KBM-7 (cell line): ENCODE measurements at places on chromosomes 13 and 19.

- no peak for DNase-seq
Measured at GRCh38 chr13:34243403-34243802, 425.5 kb downstream of the RFC3 start.

DNA sequence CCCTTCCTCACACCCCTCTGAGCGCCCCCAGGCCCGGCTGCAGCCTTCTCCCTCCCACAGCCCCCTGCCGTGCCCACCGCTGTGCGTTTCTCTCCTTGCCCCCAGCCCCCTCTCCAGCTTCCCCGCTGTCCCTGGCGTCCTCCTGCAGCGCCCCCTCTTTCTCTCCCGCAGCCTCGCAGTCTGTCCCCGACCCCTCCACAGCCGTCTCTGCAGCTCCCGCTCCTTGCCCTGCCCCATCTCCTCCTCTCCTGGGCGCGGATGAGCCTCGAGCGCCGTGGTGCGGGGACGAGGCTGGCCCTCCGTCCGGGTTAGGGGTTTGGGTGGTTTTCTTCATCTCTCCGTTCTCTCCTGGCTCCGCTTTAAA is 1.1 kb downstream of the KMT5C start:
- DNase-seq = peak; percentile 22

DNA sequence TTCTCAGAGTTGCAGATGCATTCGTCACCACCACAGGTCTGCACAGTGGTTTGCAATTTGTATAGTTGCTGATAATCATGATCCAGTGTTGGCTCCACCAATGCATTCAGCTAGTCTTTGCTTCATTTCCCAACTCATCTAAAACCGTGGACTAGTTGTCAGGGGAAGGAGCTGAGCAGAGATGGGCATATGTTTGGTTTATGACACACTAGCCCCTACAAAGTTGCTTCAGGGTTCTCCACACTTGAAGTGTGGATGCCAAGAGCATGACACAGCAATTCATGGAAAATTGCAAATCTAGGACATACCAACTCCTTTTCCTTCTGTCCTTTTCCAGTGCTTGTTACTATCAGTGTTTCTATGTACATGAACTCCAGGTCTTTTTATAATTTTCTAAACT is 168.0 kb downstream of the TNFSF13B start:
- DNase-seq = no peak

DNA sequence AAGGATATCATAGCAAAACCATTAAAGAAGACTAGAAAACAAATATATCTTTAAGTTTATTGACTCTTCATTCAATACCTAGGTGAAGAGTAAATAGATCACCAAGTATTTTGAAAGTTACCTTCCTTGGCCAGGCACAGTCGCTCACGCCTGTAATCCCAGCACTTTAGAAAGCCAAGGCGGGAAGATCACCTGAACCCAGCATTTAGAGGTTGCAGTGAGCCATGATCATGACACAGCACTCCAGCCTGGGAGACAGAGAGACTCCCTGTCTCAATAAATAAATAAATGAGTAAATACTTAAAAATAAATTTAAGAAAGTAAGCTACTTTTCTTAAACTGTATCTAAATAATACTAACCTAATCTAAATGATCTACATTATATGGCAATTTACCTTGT is 8.9 kb upstream of the WBP4 start:
- no peak for DNase-seq

DNA sequence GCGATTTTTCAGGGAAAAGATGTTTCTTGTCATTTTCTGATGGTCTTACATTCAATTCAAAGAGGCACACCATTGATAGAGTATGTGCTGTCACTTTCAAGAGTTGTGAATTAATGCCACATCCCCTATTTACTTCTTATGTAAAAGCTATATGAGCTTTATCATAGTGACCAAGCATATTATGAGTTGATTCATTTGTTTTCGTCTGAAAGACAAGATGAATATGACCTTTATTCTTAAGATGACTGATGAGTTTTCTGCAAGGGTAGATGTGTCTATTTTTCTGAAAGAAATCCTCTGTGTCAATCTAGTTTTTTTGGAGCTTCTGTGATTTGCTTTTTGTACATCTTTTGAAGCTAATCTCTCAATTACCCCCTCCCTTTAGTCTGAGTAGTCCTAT is 676.3 kb upstream of the ARGLU1 start:
- DNase-seq = no peak

- no peak for DNase-seq
Measured at GRCh38 chr13:39516096-39516495, 86.9 kb downstream of the LHFPL6 start.

- DNase-seq = no peak
Measured at GRCh38 chr13:46909042-46909441, 12.2 kb upstream of the HTR2A start.

- DNase-seq = no peak
Measured at GRCh38 chr13:76883236-76883635, 3.0 kb downstream of the KCTD12 start.

- peak; percentile 54 for DNase-seq
Measured at GRCh38 chr13:69565334-69565733, 542.3 kb upstream of the ATXN8OS start.

GRCh38 chr19:456547-457110 is 4.2 kb downstream of the SHC2 start:
- no peak for DNase-seq

DNA sequence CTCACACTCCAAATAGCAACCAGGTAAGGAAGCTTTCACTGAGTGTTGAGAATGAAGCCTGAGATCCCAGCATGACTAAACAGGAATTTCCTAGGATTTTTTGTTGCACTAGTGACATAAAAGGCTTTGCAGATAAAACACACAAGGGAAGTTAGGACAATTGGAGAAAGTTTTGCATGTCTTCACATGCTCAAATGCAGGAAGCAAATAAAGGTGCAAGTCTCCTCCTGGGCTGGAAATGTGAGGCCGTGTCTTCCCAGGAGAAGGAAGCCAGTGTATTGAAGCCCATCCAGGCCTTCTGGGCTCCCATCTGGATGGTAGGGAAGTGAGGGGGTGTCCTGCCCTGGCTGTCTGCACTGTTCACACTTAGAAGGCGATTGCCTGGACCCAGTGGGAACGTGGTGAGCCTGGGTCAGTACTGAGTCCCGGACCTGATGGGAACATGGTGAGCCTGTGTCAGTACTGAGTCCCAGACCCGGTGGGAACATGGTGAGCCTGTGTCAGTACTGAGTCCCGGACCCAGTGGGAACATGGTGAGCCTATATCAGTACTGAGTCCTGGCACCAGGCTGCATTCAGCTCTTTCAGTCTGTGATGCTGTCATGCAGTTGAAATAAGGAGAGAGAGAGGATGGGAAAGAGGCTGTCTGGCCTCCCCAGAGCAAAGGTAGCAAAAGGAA is 38.7 kb downstream of the SIAH3 start:
- no peak for DNase-seq

GRCh38 chr13:99376132-99376531 is 68.9 kb upstream of the GPR183 start:
- no peak for DNase-seq

GRCh38 chr19:4012092-4012974 is 4.8 kb downstream of the PIAS4 start:
- DNase-seq = no peak

DNA sequence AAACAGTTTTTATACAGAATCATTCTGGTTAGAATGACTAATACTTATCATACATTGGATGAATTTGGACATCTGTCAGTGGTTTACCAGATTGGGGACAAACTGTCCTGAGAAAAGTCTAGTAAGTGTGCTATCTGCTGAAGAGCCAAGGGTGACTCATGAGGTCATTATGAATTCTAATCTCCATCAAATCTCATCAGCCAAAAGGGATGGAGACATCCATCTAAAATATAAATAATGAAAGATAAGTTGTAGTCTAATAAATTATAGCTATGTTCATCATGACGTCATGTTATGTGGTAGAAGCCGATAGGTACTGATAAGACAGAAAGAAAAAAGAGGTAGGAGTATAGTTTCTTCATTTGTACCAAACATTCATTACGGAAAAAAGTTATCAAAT is 804.4 kb downstream of the PCDH9 start:
- no peak for DNase-seq

GRCh38 chr19:51735759-51736449 is 12.1 kb upstream of the HAS1 start:
- DNase-seq = peak; percentile 37

GRCh38 chr13:102715447-102715846 is 20.6 kb upstream of the METTL21C start:
- no peak for DNase-seq

GRCh38 chr13:42064259-42064658 is 15.8 kb downstream of the DGKH start:
- no peak for DNase-seq

DNA sequence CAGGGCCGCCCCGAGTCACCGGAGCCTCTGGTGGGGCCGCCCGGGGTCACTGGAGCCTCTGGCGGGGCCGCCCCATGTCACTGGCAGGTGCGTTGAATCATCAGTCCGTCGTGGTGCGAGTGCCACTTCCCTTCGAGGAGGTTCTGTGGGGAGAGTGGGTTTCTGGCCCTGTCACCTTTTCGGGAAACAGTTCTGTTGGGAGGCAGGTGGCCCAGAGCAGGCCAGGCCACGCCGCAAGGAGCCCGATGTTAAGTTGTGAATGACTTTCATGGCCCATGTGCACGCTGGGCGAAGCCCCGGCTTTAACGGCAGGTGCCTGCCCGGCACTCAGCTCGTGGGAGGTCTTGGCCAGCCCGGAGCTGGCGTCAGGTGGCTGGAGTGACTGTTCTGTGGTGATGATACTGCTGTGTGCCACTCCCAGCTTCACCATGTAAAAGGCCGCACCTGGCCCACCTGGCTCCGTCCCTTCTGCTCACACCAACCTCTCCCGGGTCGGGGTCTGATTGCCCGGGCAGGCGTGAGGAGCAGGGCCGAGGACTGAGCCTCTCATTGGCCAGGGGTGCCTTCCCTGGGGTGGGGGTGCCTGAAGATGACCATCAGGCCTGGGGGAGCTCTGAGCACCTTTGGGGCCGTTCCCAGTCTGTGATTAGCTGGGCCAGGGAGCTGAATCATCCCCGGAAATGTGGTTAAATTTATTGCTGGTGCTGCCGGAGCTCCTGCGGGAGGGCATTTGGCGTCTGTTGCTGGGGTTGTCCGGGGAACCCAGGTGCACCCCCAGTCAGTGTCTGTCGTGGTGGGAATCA is 29.2 kb downstream of the CSNK1G2 start:
- no peak for DNase-seq

- no peak for DNase-seq
Measured at GRCh38 chr13:41122838-41123237, 9.8 kb downstream of the KBTBD6 start.

DNA sequence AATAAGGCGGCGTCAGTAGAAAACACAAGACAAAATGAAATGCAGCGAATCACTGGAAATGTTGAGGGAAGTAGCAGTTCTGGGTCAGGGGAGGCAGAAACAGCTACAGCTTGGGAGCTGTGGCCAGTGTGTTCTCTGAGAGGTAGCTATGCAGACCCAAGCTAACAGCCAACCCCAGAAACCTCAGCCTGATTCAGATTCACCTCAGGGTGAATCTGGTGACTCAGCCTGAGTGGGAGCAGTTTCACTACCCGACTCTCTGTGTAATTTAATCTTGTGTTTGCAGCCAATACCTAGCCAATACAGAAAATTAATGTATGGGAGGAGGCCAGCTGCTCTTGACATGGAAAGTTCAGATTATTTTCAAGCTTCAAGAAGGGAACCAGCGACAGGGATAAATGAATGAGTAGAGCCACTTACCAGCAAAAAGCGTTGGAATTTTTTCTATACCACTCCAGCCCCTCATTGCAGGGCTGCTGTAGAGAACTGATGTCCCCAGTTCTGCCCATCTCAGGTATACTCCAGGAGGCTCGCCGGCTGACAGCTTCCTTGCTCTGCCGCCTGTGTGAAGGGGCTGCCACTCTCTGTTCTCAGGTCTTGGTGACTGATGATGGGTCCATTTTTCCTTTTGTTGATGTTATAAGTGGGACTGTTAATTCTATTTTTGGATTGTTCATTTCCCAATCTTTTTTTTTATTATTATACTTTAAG is 8.9 kb downstream of the IGFL3 start:
- no peak for DNase-seq

DNA sequence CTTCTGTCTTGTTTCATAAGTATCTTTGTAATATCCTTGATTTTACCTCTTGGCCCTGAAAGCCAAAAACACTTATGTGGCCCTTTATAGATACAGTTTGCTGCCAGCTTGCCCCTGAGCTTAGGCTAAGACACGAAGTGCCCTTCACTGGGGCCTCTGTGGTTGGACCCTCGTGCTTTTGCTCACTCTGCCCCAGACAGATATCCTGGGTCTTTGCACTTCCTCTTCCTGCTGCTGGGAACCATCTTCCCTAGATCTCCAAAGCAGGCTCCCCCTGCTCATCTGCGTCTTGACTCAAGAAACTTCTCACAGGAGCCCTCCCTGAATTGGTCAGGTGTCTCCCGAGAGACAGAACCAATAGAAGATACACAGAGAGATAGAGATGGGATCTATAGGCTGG is 2.0 kb upstream of the TNFSF14 start:
- no peak for DNase-seq

DNA sequence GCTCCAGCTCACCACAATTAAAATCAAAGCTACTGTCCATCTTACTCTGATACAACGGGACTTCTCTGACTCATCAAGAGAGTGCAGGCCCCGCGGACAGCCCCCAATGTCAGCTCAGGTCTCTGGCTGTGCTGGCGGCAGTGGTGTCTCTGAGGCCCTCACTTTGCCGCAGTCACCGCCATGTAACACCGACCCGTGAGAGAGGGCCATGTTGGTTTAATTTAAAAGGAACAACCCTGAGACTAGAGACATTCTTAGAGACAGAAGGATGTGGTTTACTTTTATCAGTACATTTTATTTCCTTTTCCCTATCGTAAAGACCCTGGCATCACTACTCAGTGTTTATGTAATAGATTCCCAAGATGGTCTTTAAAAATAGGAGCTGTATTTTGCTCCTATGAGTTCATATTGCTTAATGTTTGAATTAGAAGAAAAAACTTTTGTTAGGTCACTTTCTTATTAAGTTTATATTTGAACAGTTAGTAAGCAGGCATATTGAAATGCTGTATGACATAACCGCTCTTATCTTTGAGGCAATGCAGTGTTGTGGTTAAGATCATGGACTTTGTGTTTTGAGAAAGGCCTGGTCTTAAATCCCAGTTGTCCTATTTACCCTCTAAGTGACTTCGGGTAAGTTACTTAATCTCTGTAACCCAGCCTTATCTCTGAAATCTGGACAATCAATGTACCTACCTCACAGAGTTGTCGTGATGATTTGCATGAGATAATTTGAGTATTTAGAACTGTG is 23.4 kb downstream of the DGKH start:
- DNase-seq = peak; percentile 70

GRCh38 chr13:26200811-26201210 is 21.3 kb downstream of the RNF6 start:
- no peak for DNase-seq

DNA sequence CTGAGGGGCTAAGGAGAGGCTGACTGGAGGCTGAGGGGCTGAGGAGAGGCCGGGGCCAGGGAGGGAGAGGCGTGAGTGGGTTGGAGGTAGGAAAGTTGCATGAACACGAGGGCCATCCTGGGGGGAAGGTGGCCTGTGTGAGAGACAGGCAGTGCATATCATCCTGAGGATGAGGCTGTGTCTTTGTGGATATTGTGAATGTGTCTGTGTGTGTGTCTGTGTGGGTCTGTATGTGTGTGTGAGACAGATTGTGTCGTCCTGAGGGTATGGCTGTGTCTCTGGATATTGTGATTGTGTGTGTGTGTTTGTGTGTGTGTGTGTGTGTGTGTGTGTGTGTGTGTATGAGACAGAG is 422 bp downstream of the ZNF71 start:
- no peak for DNase-seq

GRCh38 chr19:56639217-56639616 is 3.7 kb upstream of the SMIM17 start:
- peak; percentile 23 for DNase-seq

GRCh38 chr13:73101351-73102007 is 42.7 kb downstream of the KLF5 start:
- no peak for DNase-seq
